ENCODE measurements at places on chromosomes 6 and 20. TPM values are rescaled to one million over a fixed set of nuclear protein-coding genes. Genes with fewer than 3 reads are reported as not detected.

TPD52L1 gene
- 50.0 TPM for total RNA-seq

SCUBE3 gene
- total RNA-seq = 0.05 TPM

ESR1 gene
- total RNA-seq = not detected

LPA gene
- 0.10 TPM for total RNA-seq

TMC2 gene
- not detected for total RNA-seq

OOEP gene
- not detected for total RNA-seq

RIPK1 gene
- 12.7 TPM for total RNA-seq

CALHM5 gene
- total RNA-seq = 0.09 TPM

SNAP91 gene
- 0.14 TPM for total RNA-seq

CGA gene
- 0.58 TPM for total RNA-seq

RFX6 gene
- not detected for total RNA-seq

SLC12A5 gene
- total RNA-seq = 10.9 TPM

DDX39B gene
- 382 TPM for total RNA-seq

SIRPD gene
- total RNA-seq = not detected

LY6G5C gene
- 1.7 TPM for total RNA-seq

EXOC2 gene
- 11.5 TPM for total RNA-seq

SLC22A7 gene
- not detected for total RNA-seq

MEI4 gene
- not detected for total RNA-seq

PHACTR1 gene
- 0.11 TPM for total RNA-seq

SAMD5 gene
- 0.39 TPM for total RNA-seq

RAD21L1 gene
- total RNA-seq = not detected

METTL24 gene
- not detected for total RNA-seq

BTNL2 gene
- not detected for total RNA-seq

SOX12 gene
- 24.5 TPM for total RNA-seq

CD40 gene
- 4.4 TPM for total RNA-seq

DDX43 gene
- total RNA-seq = not detected

JARID2 gene
- total RNA-seq = 10.1 TPM

NKX2-4 gene
- not detected for total RNA-seq

CDSN gene
- total RNA-seq = 0.05 TPM

CFAP61 gene
- 0.35 TPM for total RNA-seq

PLAGL1 gene
- 6.7 TPM for total RNA-seq

BPIFA1 gene
- not detected for total RNA-seq

MMS22L gene
- total RNA-seq = 13.6 TPM

GJE1 gene
- not detected for total RNA-seq

SSTR4 gene
- total RNA-seq = 0.86 TPM

KHDRBS2 gene
- total RNA-seq = not detected

MYB gene
- 0.64 TPM for total RNA-seq

GLP1R gene
- not detected for total RNA-seq

MAK gene
- 0.11 TPM for total RNA-seq

TFAP2C gene
- total RNA-seq = 11.7 TPM

EYS gene
- total RNA-seq = 0.11 TPM

SH3BGRL2 gene
- total RNA-seq = 0.32 TPM

ARFGEF3 gene
- 0.55 TPM for total RNA-seq

Data from A549 treated with AZD2906 at 1 μM for 4 hours (cell line).